ENCODE measurements at places on chromosomes 1 and 21. TPM values are rescaled to one million over a fixed set of nuclear protein-coding genes. Genes with fewer than 3 reads are reported as not detected.

Gene WDR64
- total RNA-seq, result 1.3 TPM

Gene ACOT11
- 26.9 TPM for total RNA-seq

Gene OBSCN
- 86.5 TPM for total RNA-seq

Gene S100A7A
- total RNA-seq, result not detected

Gene TEKT2
- 4.1 TPM for total RNA-seq

Gene RSRP1
- 147 TPM for total RNA-seq

Measured in camera-type eye (tissue), 1 donor.